ENCODE measurements at places on chromosomes 12 and 14.

DNA sequence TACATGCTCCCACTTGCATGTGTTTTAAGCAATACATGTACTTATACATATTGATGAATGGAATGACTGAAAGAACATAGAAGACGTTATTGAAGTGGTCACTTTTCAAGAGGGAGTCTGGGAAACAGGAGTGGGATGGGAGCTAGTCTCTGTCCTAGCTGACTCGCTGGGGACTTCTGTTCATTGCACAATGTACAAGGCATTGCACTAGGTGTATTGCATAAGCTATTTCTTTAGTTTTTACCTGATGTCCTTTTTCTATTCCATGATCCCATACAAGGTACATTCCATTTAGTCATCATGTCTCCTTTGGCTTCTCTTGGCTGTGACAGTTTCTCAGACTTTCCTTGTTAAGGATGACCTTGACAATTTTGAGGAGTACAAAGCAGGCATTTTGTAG is 4.0 kb upstream of the MYO1H start:
- DNase-seq, result no peak

- DNase-seq, result no peak
Measured at GRCh38 chr14:60357551-60358149, 108.6 kb downstream of the PPM1A start.

GRCh38 chr14:61839507-61839906 is 77.3 kb downstream of the SNAPC1 start:
- no peak for DNase-seq

DNA sequence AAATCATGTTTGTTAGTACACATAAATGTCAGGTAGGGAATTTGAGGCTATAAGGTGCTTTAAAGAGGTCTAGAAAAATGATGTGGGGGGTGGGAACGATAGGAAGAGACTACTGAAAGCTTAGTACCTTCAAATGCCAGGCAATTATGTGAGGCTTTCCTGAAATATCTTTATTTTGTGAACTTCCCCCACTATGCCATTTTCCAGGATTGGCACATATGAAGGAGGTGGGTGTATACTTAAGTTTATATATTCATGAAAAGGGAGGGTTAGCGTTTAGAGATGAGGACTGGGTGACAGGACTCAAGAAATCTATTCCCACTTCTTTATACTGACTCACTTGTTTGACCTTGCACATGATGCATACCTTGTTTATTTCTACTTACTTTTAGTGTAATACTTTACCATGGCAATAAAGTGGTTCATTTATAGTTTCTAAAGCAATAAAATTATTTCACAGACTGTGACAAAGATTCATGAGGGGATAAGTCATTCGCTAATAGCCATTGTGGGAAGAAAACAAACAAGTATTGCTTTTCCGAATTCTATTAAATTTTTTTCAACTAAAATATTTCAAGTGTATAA is 77.1 kb downstream of the PLEKHA5 start:
- no peak for DNase-seq

GRCh38 chr14:24307575-24308341 is at the start of gene CIDEB:
Gene CIDEB (minus strand): TSS chr14:24307977. CDS start chr14:24307858, 119 bp downstream.
- peak; percentile 71 for DNase-seq

- no peak for DNase-seq
Measured at GRCh38 chr14:62759796-62760195, 285.5 kb downstream of the KCNH5 start.

DNA sequence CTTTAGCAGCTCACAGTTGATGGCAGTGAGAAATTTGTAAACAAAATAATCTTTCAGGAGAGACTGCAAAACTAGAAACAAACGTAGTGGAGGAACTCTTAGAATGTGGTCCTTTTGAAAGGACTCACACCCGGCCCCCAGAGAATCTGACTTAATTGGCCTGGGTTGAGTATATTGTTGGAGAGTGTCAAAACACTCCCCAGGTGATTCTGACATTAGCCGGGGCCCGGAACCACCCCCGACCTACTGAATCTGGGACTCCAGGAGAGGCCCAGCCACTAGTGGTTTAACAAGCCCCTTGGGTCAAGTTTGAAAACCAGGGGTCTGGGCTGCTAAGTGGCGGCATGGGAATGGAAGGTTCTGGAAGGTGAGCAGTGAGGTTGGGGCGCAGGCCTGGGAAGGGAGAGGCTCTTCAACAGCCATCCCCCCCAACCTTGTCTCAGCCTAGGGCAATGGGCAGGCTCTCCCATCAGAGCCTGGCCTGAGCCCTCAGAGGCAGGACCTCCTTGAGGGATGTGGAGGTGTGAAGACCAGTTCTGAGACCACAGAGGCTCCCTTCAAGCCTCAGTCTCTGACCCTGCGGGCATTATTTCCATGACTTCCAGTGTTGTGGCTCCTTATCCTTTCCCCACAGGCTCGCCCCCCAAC is 1.1 kb upstream of the ELK3 start:
- no peak for DNase-seq

- no peak for DNase-seq
Measured at GRCh38 chr12:77531912-77532311, 298.8 kb upstream of the NAV3 start.

DNA sequence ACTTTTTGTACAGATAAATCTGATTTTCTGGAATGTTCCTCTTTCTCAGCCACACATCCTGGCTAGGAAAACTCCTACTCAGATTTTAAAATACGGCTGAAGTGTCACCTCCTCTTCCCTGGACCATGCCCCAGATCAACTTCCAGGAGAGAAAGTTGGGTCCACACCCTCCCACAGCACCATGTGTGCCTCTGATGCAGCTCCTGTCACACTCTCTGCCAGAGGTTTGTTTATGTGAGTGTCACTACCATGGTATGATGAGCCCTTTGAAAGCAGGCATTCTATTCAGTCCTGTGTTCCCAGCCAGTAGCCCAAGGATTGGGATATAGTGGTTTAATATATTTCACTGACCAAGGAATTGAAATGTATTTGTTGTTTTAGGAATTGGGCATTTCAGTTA is 287.2 kb upstream of the ATP2B1 start:
- DNase-seq, result no peak

DNA sequence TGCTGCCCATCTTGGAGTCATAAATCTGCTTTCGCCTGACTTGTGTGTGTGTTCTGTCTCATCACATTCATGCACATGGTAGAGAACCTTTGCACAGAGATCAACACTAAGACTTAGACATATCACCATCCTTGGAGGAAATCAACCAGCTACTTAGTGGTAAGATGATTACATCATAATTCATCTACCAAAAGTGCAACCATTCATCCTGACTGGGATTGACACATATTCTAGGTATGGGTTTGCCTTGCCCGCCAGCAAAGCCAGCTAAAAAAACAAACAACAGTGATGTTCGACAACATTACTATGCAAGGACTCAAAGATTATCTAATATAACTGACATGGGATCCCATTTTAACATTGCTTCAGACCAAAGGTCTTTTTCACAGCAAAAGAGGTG is 228.7 kb downstream of the NUAK1 start:
- DNase-seq, result no peak

GRCh38 chr14:52442166-52442565 is 110.1 kb downstream of the TXNDC16 start:
- DNase-seq, result no peak

DNA sequence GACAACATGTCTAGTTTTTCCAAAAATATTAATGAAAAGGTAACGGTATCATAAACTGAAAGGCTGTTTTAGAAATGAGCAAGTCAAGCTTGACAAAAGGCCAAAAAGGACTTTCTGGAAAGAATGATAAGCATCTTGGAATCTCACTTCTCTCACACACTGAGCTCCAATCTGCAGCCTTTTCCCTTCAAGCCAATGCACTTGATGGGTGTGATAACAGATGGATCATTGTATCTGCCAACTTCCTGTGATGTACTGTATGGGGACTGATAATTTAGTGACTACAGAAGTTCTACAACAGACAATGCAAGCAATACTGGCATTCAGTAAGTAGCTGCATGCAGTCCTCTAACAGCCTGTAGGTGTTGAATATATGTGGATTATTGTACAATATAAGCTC is 147.1 kb downstream of the MED13L start:
- DNase-seq, result no peak

DNA sequence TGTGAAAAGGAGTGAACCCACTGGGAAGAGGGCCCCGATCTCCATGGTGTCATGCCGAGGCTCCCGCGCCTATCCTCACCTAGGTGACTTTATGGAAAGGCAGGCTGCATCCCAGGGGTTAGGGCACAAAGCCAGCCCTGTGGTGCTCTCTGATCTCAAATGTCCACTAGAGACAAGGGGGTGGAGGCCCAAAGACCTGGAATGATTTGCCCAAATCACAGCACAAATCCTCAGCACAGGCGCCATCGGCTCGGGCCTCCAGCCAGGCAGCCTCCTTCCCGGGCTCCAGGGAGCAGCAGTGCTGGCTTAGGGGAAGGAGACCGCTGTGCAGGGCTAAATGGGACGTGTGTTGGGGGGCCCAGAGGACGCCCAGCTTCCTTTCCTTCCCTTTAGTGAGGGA is 17.6 kb downstream of the CHGA start:
- no peak for DNase-seq

DNA sequence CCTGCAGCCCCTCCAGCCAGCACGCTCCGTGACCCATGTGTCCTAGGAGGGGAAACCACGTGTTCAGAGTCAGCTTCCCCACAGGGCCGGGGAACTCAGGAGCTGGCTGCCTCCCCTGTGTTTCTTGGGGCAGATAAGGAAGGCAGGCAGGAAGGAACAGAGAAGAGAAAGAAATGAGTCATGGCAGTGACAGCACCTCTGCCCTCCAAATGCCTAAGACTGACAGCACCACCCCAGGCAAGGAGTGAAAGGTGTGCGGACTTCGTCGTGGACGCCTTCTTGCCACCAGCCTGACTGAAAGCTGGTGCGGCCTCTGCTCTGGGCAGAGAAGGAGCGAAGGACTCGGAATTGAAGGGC is 167.0 kb upstream of the FKBP4 start:
- DNase-seq, result no peak

GRCh38 chr12:91663744-91664143 is 481.1 kb upstream of the DCN start:
- DNase-seq, result no peak

- no peak for DNase-seq
Measured at GRCh38 chr12:51868821-51869495, 18.9 kb upstream of the ANKRD33 start.

- no peak for DNase-seq
Measured at GRCh38 chr14:75306927-75307699, 28.5 kb downstream of the FOS start.

GRCh38 chr12:4685317-4685716 is 34.9 kb upstream of the GALNT8 start:
- no peak for DNase-seq

DNA sequence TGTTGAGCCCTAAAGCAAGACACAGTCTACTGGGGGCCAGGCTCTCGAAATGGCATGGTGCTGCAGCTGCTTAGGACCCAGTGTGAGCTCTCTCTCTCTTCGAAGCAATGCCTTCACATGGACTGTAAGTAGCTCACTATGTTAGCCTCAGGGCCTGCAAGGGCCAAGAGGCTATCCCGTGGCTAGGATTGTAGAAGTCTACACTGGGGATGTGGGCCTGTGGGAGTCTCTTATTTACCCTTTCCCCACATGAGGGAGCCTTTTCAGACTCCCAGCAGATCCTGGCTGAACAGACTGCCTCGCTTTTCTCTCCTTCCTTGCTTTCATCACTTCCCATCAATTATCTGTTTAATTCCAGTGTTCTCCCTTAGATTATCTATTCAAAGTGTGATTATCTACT is 101.4 kb downstream of the GPR65 start:
- no peak for DNase-seq

- DNase-seq, result no peak
Measured at GRCh38 chr14:71361336-71361735, 454.1 kb downstream of the PCNX1 start.

- DNase-seq, result no peak
Measured at GRCh38 chr12:2284321-2284813, 231.6 kb downstream of the CACNA1C start.

GRCh38 chr12:51910691-51911090 is 3.4 kb downstream of the ACVRL1 start:
- no peak for DNase-seq

DNA sequence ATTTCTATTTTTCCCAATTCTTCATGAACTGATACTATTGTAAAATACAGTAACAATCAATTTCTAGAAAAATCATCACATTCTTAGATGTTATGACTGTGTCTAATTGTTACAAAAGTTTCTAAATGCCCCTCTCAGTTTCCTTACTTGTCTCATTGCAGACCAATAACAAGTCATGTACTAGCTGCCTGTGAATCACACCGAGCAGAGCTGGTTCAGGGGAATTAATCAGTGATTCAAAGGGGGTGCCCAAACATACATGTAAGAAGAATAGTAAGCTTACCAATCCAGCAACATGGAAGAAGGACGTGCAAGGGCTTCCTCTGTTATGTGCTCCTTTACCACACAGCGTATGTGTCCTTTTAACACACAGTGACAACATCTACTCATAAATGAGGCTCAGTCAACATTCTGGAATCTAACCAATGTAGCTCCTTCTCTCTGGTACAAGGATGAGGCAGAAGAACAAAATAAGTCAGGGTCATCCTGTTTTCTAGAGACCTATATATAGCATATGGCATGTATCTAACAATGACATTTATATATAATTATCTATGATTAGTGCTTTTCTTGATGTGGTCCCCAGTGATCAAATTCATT is 126.4 kb downstream of the SCN8A start:
- no peak for DNase-seq

DNA sequence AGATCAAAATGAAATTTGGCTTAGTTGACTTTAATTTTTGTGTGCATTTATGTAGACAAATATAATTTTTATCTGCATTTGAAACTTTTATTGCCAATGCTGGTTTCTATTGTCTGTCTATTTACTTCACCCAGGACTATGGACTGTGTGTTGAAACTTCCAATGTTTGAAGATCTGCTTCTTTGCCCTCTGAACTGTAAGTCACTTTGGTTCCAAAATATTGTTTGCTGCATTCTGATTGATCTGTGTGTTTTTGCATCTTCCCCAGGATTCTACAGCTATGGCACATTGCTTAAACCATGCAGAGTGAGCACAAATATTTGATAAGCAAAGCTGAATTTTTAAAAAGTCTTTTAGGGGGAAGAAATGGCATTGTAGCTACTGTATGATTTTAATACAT is 131.0 kb upstream of the SOX5 start:
- DNase-seq, result no peak

- DNase-seq, result peak; percentile 18
Measured at GRCh38 chr14:91363776-91364523, 53.7 kb downstream of the CCDC88C start.

DNA sequence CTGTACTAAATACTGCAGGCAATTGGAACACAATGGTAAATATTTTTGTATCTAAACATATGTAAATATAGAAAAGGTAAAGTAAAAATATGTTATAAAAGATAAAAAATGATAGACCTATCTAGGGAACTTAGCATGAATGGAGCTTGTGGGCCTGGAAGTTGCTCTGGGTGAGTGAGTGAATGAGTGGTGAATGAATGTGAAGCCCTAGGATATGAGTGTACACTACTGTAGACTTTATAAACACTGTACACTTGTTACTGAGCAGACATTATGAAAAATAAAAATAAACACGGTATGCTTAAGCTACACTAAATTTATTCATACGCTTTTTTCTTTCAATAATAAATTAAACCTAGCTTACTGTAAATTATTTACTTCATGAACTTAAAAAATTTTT is 7.8 kb downstream of the FNTB start:
- no peak for DNase-seq
